ENCODE measurements at places on chromosomes 3 and 15. TPM values are rescaled to one million over a fixed set of nuclear protein-coding genes. Genes with fewer than 3 reads are reported as not detected.

The PDCD7 gene
- 6.5 TPM for total RNA-seq

DNA sequence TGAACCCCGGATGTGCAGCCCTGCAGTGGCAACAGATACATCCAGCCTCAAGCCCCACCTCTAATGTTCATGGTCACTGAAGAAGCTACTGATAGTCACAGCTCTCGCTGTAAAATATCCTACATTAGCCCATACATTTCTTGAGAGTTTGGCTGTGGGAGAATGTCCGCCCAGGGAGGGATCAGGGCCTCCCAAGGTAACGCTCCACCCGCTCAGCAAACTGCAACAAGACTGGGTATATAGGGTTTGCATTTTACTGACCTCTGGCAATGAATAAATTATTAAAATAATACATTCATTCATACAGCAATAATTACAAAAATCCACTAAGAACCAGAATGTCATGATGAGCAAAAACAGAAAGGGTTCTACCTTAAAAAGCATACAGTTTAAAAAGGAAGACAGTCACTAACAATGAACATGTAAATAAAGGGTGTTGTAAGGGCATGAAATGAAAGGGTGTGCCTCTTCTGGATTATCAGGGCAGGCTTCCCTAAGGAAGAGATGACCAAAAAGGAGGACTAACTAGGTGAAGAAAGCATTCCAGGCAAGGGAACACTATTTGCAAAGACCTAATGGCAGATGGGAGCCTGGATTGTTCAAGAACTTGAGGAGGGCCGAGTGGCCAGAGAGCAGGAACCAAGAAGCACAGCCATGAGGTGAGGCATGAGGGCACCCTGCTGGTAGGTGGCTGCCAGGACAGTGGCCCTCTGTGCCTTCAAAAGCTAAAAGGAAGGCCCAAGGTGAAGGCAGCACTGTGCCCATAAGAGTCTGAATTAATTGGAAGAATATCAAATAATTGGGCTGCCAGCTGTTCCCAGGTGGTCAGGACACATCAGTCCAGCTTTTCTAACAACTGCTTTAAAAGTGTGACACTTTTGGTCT is 28.1 kb upstream of the CTDSPL start:
- DNase-seq = no peak

GRCh38 chr3:147411815-147412241 is 2.7 kb downstream of the ZIC1 start:
- DNase-seq = no peak

- no peak for DNase-seq
These were observed 361.0 kb upstream of the IL12A start for GRCh38 chr3:159627634-159628033.

GRCh38 chr3:197253238-197253947 is 45.0 kb downstream of the DLG1 start:
- DNase-seq = no peak

DNA sequence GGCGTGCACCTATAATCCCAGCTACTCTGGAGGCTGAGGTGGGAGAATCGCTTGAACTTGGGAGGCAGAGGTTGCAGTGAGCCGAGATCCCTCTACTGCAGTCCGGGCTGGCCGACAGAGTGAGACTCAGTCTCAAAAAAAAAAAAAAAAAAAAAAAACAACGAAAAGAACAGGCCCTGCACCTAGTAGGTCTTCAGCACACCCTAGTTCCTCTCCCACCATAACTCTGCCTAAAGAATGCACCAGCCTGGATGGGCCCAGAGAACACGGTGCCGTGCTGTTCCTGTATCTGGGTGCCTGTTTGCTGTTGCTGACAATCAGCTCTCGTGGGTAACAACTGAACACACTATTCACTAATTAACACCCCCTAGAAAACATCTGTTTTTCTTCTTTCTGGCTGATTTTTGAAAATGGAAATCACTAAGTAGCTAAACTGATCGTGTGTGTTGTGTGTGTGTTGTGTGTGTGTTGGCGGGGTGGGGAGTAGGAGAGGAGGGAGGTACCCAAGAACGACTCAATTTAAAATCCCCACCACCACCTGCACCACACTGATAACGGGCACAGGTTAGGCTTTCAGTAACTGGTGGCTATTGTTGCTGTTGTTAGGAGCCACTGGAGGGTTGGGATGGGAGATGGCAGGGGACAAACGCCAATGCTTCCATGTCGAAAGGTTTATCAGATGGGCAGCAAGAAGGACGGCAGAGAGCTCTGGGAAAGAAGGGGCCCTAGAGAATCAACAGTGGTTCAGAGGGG is 40.6 kb upstream of the MEX3B start:
- no peak for DNase-seq

The KCTD6 gene
- 14.9 TPM for total RNA-seq

GRCh38 chr3:150555859-150556436 is 9.4 kb downstream of the EIF2A start:
- no peak for DNase-seq

The ARHGEF26 gene
- total RNA-seq = 55.2 TPM

GRCh38 chr3:23253214-23253613 is 50.1 kb downstream of the UBE2E2 start:
- DNase-seq = no peak

GRCh38 chr15:29740692-29741311 is 81.5 kb downstream of the TJP1 start:
- no peak for DNase-seq

The SSUH2 gene
- total RNA-seq = 10.7 TPM

The STRA6 gene
- total RNA-seq = not detected

GRCh38 chr3:32531010-32531647 is 28.5 kb upstream of the CMTM6 start:
- no peak for DNase-seq

DNA sequence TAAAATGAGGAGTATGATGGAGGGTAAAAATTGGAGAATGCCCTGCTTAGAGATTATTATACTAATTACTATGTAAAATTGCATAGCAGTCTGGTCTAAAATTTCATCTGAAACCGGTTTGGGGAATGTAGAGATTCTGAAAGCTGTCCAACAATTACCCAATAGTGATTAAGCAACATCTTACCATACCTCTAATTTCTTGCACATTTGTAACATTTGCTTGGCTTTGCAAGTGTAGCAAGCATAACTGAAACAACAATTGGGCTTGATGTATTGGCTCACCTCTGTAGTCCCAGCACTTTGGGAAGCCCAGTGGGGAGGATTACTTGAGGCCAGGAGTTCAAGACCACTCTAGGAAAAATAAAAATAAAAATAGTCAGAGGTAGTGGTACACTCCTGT is 17.4 kb downstream of the AADACL2 start:
- DNase-seq = no peak

The GOLGA8O gene
- not detected for total RNA-seq

DNA sequence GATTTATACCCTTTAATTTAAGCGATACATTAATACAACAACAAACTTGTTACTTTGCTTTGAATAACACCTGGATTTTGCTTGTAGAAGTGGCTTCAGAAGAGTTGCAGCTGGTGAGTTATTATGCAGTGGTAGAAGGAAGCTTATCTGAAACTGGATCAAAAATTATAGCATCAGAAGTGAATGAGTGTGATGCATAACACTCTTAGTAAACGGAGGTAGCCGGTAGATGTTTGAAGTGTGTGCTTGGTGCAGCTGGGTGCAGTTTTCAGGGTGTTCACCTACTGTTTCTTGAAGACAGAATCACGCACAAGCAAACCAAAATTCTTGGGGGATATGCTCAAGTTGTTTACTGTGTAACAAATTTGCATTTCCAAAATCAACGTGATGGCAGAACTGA is 103.1 kb downstream of the MITF start:
- DNase-seq = no peak

The SAMD7 gene
- not detected for total RNA-seq

- DNase-seq = no peak
These were observed 49.3 kb downstream of the CEP152 start for GRCh38 chr15:48761393-48762158.

- no peak for DNase-seq
These were observed 768.1 kb downstream of the GBE1 start for GRCh38 chr3:80993241-80993945.

DNA sequence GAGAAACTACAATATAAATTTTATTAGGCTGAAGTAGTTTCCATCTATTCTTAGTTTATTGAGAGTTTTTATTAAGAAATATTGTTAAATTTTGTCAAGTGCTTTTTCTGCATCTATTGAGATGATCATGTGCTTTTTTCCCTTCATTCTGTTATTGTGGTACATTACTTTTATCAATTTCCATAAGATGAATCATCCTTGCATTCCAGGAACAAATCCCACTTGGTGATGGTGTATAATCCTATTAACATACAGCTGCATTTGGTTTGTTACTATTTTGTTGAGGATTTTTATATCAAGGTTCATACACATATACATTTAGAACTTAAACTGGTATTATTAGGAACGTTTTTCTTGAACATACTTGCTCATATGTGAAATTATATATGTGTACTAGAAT is 199.8 kb downstream of the TBC1D5 start:
- no peak for DNase-seq

The ITIH3 gene
- 3.6 TPM for total RNA-seq

DNA sequence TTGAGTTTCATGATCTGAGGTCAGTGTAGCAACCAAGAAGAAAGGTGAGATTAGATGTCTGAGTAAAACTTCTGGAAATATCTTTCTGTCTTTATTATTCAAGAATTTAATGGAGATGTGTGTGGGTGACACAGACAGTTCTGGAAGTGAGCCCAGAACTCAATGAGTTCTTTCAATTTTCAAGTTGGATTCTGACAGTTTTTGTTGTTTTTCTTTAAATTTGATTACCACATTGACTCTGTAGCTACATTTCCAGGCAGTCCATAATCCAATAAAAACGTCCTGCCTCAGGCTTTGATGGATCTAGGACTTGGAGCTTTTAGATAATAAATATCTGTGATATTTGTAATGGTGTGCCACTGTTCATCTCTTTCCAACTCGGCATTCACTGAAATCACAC is 3.9 kb upstream of the PARP14 start:
- DNase-seq = no peak

GRCh38 chr3:154872074-154872473 is 208.0 kb upstream of the MME start:
- no peak for DNase-seq

DNA sequence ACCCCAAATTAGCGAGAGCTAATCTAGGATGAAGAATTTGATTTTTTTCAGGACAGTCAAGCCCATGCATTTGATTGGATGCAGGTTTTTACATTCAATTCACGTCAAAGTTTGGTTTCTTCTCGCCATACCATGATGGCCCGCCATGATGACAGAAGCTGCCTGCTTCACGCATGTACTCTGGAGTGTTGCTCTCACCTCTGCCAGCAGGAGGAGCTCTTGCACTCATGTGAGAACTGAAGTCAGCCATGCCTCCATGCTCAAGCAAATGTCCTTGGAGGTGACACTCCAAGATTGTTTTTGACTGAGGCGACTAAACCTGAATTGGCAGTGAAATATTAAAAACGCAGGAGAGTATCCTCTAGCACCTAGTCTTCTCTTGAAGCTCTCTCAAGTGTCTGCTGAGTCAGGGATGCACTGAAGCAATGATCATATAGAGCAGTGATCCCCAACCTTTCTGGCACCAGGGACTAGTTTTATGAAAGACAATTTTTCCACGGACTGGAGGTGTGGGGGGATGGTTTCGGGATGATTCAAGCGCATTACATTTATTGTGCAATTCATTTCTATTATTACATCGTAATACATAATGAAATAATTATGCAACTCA is 120.9 kb downstream of the SAMMSON start:
- DNase-seq = peak; percentile 80

DNA sequence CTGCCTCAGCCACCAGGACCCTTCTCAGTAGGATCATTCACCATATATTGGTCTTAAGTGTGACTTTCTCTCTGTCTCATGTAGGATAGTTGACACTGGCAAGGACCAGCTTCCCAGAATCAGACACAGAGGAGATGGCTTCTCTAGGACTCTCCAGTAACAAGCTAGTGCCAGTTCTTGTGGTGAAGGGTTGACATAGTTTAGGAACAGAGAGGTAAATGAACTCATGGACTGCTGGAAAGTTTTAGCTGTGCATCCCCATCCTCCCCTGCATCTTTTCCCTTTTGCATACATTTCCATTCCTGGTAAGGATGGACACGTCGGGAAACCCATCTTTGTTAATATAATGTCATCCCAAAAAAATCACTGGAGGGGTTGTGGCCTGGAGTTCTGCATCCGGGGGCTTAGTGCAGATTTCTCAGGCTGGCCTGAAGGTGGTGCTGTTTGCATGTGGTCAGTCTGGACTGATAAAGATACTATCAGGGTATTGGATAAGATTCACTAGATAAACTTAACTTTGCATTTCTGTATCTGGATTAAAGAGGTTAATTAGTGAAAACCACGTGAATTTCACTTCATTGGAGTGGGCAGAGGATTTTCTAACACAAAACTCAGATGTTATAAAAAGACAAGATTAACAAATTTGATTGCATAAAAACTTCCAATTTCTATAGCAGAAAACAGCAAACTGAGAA is 110.8 kb downstream of the TBC1D2B start:
- peak; percentile 35 for DNase-seq

GRCh38 chr3:43059456-43059855 is 46.4 kb downstream of the POMGNT2 start:
- DNase-seq = no peak

DNA sequence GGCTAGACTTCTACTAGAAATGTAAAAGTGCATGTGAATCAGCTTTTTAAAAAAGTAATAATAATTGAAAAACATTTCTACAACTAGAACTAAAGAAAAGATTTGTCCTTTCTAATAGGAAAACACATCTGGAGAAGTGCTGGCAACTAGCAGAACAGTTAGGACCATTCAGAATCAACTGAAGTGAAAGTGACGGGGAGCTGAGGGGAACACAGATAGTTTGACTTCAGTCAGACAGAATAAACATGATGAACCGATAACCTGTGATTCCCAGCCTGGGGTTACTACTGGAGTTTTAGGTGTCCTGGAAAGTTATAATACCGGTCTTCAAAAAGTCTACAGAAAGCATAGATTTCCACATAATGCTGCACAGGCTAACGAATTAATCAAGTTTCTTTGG is 28.1 kb downstream of the OPA1 start:
- DNase-seq = no peak

- no peak for DNase-seq
These were observed 64.3 kb downstream of the OXSM start for GRCh38 chr3:25854214-25854613.

DNA sequence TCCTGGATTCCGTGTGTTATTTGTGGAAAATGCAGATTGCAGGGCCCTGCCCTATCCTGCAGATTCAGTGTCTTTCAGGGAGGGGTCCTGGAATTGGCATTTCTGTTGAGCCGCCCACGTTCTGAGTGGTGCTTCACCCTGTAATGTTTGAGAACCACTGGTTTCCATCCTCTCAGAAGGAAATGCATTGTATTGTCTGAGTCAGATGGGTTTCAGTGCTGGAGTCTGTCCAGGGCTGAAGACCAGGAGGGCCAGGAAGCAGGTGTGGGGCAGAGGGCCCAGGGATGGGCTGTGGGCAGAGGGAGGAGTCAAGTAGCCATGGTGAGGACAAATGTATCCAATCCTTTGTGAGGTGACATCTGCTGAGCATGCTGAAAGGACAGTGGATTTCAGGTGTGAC is 123.8 kb downstream of the SV2B start:
- no peak for DNase-seq

- no peak for DNase-seq
These were observed 818.3 kb upstream of the ALCAM start for GRCh38 chr3:104548401-104548800.

The SPINK8 gene
- not detected for total RNA-seq

The USP13 gene
- total RNA-seq = 3.1 TPM

The SOX2 gene
- not detected for total RNA-seq

GRCh38 chr15:40079456-40079855 is 29.2 kb downstream of the BMF start:
- DNase-seq = no peak

- DNase-seq = no peak
These were observed 73.5 kb downstream of the EDEM1 start for GRCh38 chr3:5260992-5261501.

The C3orf49 gene
- not detected for total RNA-seq
